ENCODE measurements at places on chromosomes 7 and 10.

- DNase-seq = no peak
These were observed 23.1 kb downstream of the SKIDA1 start for GRCh38 chr10:21502348-21502740.

GRCh38 chr10:19041171-19041570 is 7.4 kb upstream of the MALRD1 start:
- no peak for DNase-seq

GRCh38 chr7:96034940-96035727 is 262.8 kb downstream of the DYNC1I1 start:
- DNase-seq = no peak

DNA sequence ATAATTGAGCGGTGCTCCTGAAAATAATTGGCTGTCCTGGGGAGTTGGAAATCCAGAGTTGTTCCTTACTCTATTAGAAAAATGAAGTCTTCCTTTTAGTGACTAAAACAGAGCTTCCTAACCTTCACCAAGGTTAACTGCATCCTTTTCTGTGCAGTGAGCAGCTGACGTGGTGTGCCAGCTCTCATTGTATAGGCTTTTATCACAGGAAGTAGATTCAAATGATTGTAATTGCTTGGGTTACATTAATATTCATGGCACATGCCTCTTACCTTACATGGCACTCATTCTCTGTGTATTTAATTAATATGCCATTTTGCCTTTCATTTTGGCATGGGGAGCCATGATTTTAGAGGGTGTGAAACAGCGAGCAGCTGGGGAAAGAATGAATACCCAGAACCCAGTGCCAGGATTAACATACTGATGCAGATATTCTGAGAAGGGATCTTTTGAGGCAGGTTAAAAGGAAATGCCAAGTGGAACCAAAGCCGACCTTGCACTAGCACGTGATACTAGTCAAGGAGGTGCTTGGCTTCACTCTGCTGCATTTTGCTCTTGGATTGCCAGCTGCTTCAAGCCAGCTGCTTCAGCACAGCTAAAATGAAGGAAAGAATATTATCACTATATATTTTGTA is 115.3 kb downstream of the ST7 start:
- no peak for DNase-seq

DNA sequence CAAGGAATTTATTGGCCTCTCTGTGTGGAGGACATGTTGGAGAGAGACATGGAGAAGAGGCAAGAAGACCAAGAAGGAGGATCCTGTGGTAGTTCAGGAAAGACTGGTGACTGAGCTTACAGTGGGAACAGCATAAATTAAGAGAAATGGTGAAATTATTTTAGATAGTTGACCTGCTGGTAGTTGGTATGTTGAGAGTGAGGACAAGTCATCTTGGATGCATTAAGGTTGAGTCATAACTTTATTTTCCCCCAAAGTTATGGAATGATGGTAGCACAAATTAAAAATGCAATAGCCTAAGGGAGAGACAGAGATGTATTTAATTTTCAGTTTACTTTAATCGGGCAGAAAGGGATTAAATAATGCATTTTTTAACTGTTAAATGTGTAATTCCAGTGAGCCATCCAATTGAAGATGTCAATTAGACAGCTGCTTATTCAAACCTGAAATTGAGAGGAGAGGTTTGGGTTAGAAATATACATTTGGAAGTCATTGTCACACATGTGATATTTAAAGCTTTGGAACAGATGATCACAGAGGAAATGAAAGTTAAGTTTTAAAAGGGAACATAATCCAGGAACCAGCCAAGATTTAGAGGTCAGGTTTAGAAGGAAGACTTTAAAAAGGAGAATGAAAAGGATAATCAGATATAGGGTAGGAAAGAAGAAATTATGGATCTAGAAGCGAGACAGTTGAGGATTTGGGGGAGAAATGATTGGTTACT is 80.6 kb downstream of the DGKB start:
- DNase-seq = no peak

All from coronary artery (tissue), 2 donors.